Lung (tissue), 17 donors: ENCODE measurements at places on chromosomes 5 and 9.

GRCh38 chr9:25415718-25416117 lies 262.5 kb downstream of the TUSC1 start:
- no peak for DNase-seq

DNA sequence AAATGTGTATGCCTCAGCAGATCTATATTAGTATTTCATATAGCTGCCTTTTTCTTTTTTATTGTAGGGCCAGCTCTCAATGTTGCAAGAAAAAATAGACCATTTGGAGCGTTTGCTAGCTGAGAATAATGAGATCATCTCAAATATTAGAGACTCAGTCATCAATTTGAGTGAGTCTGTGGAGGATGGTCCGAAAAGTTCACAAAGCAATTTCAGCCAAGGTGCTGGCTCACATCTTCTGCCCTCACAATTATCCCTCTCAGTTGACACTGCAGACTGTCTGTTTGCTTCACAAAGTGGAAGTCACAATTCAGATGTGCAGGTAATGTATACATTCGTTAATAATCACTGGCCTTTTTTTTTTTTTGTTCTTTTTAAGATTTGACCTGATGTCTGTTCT lies 23.7 kb downstream of the MAN2A1 start:
- no peak for DNase-seq

GRCh38 chr9:38202336-38202938 lies 133.4 kb upstream of the SHB start:
- no peak for DNase-seq

DNA sequence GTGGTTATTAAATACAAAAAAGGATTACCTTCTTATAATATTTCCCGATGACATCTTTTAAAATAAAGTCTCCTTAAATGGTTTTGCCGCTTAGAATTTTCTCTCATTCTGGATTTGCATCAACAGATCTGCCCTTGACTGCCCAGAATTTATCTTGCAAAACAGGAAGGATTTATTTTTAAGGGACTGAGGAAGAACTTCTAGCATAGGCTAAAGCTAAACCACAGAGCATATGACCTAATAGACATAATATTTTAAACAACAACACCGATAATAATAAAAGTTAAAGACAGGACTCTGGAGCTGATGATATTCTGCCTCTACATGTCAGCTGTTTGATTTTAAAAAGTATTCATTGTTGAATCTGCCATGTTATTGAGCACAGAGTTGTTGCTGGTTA lies 145.3 kb upstream of the ADCY2 start:
- DNase-seq: no peak

- no peak for DNase-seq
These were observed 42.7 kb upstream of the IL17B start for GRCh38 chr5:149421834-149422233.

DNA sequence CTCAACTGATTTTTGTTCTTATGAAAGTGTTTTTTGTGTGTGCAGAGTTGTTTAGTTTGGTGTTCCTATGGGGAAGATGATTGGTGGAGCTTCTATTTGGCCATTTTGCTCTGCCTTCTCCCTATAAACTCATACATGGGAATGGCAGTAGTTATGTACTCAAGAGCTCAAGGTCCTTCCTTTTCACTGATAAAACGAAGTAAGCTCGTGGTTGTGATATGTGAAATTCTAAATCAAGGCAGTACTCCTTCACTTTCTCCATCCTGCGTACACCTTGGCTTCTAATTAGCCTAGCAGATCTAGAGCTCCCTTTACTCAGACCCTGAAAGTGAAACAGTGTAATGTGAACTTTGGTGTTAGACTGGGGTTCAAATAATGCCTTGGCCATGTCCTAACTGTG lies 159.3 kb upstream of the TNC start:
- DNase-seq: no peak

DNA sequence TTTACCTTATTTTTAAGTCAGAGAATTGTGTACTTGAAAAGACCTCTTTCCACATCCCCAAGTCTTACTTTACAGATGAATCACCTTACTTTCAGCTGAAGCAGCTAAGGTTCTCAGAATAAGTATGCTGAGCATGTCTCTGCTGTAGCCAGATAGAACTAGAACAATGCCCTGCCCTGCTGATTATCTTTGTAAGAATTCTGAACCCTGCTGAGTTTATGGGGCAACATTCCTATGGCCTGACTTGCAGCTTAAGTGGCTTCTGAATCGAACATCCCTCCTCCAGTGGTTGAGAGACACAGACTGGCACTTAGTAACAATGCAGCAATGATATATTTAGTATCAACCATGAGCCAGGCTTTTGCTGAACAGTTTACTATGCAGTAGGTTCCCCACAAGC lies 592.0 kb upstream of the WWC1 start:
- DNase-seq: peak; percentile 31

GRCh38 chr9:116594547-116594946 lies 92.6 kb upstream of the TRIM32 start:
- no peak for DNase-seq

- DNase-seq: no peak
These were observed 4.7 kb upstream of the TOR2A start for GRCh38 chr9:127739614-127740330.

GRCh38 chr9:76257311-76257710 lies 136.9 kb downstream of the RFK start:
- DNase-seq: peak; percentile 17

DNA sequence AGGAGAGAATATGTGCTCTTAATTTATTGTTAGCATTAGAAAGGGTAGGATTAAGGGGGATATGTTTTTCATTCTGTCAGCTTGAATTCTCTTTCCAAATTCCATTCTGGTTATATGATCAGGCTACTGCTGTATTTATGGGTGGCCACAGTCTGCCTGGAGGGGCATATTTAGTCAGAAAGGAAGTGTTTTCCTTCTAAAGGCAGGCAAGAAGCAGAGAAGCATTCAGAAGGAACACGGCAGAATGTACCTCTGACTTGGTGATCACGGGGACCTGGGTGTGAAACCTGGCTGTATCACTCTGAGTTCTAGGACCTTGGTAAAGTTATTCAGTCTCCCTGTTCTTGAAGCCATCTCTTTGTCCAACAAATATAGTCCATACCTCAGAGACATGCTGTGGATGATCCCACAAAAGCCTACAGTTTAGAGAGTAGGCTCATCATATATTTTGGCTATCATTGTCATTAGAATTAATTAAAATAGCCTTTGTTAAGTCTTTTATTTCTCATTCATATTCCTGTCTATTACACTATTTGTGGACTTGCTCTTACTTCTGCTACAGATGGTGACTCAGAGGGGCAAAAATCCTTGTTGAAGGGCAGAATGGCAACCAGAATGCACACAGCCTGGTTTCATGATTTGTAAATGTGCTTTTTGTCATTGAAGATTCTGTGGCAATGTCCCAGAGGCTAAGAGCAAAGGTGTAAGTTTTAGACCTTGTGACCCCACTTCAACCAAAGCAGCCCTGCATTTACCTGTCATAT lies 2.7 kb downstream of the TNC start:
- DNase-seq: no peak

GRCh38 chr5:80239680-80240367 lies 16.0 kb downstream of the SERINC5 start:
- peak; percentile 76 for DNase-seq
